ENCODE measurements at places on chromosomes 7 and 10.

GRCh38 chr7:26212921-26213718 lies 11.6 kb downstream of the CBX3 start:
- DNase-seq, result no peak

DNA sequence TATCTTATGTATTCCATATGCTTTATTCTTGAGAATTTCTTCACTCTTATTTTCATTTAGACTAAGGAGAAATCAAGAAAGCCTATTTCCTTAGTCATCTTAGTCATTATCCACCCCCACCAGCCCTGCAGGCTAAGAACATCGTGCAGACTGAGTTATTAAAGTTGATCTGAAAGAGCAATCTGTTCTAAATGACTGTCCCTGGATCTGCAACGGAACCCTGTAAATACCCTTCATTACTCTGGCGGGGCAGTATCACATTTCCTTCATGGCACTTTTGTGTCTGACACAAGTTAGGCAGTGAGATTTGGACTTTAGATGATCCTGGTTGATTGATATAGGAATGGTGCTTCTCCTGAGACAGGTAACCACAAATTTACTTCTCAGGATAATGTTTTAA lies 3.5 kb upstream of the MYPN start:
- DNase-seq, result no peak

- no peak for DNase-seq
Measured at GRCh38 chr7:115217373-115217772, 295.5 kb downstream of the MDFIC start.

GRCh38 chr7:135661311-135662122 lies 797 bp upstream of the STMP1 start:
- no peak for DNase-seq

GRCh38 chr10:72069751-72070526 lies 18.4 kb downstream of the SPOCK2 start:
- DNase-seq, result no peak

DNA sequence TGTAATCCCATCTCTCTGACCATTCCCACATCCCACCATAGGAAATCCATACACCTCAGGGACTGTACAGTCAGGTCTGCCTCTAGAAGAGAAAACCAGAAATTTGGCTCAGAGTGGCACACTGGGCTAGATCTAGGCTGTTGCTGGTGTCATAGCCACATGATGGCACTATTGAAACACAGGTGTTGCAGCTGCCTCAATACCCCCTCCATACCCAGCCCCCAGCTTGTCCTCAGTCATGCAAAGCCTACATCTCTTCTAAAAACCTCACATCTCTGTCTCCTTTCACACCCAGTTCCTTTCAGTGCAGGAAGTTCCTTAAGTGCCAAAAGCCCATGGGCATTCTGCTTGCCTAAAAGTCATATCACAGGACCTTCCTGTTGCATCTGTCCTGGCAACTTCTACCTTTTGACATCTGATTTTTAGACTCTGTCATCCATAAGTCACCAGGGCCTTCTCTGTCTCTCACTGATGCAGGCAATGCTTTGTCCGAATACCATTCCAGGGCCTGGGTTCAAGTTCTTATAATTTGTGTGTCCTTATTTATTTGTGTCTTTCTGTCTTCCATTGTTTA lies 27.0 kb upstream of the HIBADH start:
- DNase-seq, result peak; percentile 2

- DNase-seq, result no peak
Measured at GRCh38 chr10:101444058-101444898, 90.3 kb downstream of the BTRC start.

GRCh38 chr10:79206300-79207095 lies 137.7 kb downstream of the ZMIZ1 start:
- DNase-seq, result no peak

- DNase-seq, result no peak
Measured at GRCh38 chr7:137331378-137331777, 12.2 kb downstream of the PTN start.

- DNase-seq, result no peak
Measured at GRCh38 chr7:44415510-44415909, 74.9 kb downstream of the NUDCD3 start.

DNA sequence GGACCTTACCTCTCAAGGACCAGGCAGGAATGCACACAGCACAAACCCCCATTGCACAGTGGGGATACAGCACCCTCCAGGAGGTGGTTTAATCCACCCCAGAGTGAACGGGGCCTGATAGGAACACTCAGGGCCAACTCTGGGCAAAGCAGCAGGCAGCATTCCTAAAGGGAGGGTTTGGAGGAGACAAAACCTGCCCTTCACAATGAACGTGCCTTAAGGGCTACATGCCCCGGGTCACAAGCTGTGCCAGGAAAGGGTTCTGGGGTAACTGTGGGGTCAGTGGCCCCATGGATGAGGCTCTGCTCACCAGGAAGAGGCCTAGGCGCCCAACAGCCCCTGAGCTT lies 1.1 kb downstream of the GPRIN2 start:
- no peak for DNase-seq

DNA sequence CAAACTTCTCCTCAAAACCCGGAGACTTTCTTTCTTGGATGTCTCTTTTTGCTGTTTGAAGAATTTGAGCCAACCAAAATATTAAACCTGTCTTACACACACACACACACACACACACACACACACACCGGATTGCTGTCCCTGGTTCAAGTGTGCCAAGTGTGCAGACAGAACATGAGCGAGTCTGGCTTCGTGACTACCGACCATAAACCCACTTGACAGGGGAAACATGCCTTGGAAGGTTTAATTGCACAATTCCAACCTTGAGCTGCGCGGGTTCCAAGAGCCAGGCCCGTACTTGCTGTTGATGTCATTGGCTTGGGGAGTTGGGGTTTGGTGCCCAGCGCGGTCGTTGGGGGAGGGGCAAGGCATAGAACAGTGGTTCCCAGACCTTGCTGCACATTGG lies 1.7 kb downstream of the EGFR start:
- DNase-seq, result no peak

GRCh38 chr7:35991511-35992232 lies 161.4 kb upstream of the EEPD1 start:
- DNase-seq, result no peak

GRCh38 chr7:157392256-157393037 lies 55.6 kb downstream of the DNAJB6 start:
- DNase-seq, result no peak

GRCh38 chr7:46259947-46260346 lies 338.9 kb upstream of the IGFBP3 start:
- no peak for DNase-seq

DNA sequence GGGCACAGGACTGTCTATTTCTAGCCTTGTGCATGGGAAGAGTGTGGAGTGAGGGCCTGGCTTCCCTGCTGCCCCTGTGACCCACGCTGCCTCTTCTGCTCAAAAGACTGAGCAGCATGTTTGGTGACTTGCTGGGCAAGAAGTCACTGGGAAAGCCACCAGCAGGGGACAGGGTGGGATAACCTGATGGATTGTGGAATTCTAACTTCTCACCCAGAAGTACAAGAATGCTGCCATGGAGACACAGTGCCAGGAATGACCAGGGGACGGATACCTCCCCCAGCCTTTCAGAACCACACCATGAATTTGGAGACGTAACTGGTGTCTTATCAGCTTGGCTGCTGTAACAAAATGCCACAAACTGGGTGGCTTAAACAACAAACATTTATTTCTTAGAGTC lies 28.4 kb downstream of the GALNTL5 start:
- no peak for DNase-seq

DNA sequence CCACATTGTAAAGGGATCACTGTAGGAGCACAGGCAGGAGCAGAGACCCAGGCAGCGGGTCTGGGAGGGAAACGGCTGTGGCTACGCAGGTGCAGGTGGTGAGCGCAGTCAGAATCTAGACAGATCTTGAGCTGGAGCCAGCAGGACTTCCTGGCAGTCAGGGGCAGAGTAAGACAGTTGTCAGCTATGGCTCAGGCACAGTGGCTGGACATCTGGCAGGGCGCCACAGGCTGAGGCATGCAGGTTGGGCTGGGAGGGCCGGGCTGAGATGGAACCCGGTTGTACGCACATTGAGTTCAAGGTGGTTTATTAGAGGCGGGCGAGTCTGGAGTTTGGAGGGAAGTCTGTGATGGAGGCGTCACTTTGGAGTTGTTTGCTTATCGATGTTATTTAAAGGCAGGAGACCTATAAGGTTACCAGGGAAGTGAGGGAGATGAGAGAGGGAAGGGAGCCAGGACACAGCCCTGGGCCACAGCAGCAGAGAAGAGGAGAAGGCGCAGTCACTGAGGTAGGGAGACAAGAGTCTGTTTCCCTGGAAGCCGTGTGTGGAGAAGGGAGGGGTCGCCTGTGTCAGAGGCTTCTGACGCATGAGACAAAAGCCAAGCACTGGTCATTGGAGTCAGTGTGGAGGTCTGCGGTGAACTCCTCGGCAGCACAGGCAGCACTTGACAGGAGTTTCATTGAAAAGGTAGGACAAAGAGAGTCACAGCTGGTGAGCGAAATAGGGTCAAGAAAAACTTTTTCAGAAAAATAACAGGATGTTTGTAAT lies 73.8 kb downstream of the LANCL2 start:
- no peak for DNase-seq

DNA sequence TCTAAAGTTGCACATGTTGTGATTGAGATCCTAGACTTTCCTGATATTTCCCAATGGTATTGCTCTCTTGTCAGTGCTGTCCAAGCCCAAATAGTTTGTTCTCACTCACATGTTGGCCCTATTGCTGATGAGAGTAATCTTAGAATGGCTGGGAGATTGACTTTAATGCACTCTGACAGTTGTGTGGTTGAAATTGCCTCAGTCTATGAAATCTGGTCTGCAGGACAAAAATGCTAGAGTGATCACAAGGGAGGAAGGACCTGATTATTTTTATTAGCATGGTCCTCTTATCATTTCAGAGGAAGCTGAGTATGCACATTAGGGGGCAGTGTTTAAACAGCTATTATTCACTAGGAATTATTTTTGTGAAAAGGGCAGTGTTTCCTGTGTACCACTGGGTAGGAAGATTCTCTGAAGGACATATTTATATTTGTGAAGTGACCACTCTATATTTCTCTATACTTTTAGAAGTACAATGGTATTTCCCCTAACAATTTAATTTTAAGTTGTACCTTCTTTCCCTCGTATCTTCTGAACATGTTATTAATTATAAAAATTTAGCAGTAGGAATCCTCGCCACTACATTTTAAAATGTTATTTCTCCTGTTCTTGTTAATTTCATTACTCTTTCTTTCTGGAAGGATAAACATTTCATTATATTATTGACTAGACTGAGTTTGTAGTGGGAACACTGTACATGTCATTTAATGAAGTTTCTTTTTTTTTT lies 64.4 kb downstream of the SUGCT start:
- DNase-seq, result no peak

- DNase-seq, result no peak
Measured at GRCh38 chr7:88357781-88358525, 51.3 kb upstream of the STEAP4 start.

DNA sequence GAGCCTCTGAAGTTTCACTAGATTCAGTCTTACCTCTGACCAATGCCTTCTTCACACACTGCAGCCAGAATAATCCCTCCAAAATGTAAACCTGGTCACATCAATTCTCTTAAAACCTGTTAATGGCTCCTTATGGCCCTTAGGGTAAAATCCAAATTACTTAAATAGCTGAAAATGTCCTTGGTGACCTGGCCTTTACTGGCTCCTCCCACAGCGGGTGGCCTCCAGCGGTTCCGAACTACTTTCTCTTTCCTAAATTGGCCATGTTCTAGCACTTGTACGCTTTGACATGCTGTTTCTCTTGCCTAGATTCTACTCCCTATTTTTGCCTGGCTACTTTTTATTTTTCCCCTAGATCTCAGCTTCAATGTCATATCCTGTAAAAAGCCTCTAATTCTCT lies 36.1 kb downstream of the AGK start:
- no peak for DNase-seq

GRCh38 chr10:52383088-52383487 lies 69.0 kb downstream of the DKK1 start:
- DNase-seq, result no peak

GRCh38 chr10:103568505-103568904 lies 75.0 kb downstream of the NEURL1 start:
- no peak for DNase-seq

DNA sequence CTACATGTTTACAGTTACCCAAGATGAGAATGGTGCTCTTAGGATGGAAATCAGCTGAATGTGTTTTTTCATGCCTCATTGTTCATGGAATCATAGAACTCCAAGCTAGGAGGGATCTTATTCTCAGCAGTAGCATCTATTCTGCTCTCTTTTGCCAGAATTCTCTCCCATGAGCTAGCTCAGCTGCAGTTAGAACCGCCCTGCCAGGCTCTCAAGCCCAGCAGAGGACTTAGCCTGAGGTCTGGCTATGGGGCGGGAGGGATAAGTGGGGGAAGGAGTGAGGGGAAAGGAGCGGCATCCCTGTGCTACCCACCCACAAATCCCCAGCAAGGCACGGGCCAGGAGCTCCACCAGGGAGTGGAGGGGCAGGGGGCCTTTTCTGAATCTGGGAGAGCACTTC lies 120.7 kb upstream of the PLXNA4 start:
- no peak for DNase-seq

GRCh38 chr7:44347546-44348114 lies 22.2 kb upstream of the CAMK2B start:
- no peak for DNase-seq

DNA sequence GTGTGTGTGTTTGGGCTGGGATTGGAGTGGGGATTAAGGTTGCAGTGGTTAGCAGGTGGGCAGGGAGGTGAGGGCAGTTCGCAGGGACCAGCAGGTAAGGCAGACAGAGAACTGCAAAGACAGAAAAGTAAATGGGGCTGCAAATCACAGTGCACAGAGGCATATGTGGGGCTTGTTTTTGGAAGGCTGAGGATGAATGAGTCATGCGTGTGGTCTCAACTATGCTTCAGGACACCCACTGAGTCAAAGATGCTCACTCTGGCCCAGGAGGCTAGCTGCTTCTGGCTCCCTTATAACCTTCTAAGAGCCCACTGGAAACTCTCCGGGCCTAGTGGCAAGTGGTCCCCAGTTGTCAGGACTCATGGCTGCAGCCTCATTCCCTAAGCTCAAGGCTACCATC lies 118.2 kb downstream of the ZNF248 start:
- no peak for DNase-seq

GRCh38 chr10:126754966-126755365 lies 84.5 kb upstream of the C10orf90 start:
- no peak for DNase-seq

- peak; percentile 70 for DNase-seq
Measured at GRCh38 chr7:50359995-50360925, 55.7 kb downstream of the IKZF1 start.

GRCh38 chr10:54772468-54773122 lies 28.4 kb downstream of the PCDH15 start:
- DNase-seq, result no peak

GRCh38 chr10:36736311-36736710 lies 389.1 kb upstream of the ANKRD30A start:
- DNase-seq, result no peak

DNA sequence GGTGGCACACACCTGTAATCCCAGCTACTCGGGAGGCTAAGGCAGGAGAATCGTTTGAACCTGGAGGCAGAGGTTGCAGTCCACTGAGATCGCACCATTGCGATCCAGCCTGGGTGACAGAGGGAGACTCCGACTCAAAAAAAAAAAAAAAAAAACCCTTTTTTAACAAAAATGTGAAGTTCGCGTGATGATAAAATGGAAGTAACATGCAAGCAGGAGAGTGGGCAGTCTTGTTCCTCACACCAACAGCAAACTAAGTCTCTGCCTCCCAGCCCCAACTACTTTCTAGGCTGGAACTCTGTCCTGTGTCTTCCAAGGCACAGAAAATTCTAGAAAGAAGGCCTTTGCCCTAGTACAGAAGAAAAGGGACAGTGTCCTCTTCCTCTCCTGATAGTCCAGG lies 11.3 kb downstream of the PIK3AP1 start:
- DNase-seq, result no peak
